ENCODE measurements at places on chromosomes 7 and 10.

DNA sequence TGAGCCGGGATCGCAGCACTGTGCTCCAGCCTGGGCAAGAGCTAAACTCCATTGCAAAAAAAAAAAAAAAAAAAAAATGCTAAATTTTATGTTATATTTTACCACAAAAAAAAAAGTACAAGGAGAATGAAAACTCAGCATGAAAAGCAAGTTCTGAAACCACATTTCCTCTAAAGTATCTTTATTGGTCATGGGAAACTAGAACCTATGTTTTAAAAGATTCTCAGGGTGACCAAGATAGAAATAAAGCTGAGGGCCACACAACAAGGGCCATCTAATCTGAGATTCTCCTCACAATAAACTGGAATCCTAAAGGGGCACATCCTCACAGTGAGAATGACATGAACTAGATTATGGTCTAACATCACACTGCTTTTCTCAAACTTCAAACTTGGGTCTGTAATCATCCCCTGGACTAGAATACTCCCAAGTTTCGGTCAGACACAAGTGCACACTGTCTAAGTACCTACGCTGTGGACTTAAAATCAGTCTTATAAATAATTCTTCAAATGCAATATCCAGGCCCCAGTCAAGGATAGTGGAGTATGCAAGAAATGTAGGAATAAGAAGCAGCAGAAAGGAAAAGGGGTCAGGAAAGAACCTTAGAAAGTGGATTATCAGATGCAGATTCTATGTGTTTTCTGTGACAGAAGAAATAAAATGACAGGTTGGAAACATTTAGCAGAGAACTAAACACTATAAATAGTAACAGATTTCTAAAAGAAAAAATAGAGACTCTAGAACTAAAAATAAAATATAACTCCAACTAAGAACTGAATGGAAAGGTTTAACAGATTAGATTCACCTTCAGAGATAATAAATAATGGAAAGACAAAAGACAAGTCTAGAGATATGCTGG lies 49.9 kb downstream of the COA1 start:
- DNase-seq, result no peak

DNA sequence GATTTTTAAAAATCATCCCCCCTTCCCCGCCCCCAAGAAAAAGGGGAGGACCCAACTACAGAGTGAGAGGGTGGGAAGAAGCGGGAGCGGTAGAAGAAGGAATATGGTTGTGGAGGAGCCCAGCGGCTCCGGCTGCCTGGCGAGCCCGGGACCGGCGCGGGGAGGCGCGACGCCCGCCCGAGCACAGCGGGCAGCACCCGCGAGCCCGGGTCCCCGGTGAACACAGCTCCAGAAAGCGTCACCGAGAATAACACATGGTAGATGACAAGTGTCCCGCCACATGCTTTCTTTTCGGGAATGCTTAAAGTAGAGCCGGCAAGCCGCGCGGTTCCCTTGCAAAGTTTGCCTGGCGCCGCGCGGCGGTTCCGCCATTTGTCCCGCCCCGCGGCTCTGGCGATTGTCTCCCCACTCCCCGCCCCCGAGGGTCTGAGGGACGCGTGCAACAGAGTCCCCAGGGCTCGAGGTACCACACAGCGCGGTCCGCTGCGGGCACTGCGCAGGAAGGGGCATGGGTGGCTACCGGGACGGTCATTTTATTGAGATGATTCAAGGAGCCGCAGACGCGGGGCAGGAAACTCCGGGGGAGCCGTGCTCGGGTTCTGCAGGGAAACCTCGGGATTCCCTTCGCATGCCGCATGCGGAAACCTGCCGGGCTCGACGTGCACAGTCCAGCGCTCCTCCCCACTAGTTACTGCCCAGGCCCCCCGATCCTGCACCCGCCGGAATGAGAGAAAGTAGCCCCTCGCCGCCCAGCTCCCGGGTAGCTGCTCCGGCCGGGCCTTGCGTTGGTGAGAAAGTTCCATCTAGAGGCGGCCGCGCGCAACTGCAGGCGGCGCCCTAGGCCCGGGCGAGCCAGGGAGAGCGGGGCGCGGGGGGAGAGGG lies 781 bp upstream of the GRM8 start:
- DNase-seq, result no peak

DNA sequence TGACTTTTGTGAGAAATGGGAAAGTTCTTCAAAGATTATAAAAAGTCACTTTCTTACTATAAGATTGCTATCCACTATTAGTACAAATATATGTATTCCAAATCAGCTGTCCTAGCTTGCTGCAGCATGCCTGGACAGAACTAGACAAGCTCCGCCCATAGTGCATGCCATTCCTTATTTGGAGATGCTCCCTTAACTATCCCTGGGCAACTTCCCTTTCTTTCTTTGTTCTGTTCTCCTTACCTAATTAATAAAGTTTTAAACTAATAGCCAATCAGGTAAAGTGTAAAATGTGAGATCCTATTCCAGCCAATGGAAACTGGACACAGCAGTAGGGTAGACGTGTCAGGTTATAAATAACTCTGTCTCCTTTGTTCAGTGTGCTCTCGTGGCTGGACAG lies 281.9 kb downstream of the CAMK1D start:
- DNase-seq, result no peak

DNA sequence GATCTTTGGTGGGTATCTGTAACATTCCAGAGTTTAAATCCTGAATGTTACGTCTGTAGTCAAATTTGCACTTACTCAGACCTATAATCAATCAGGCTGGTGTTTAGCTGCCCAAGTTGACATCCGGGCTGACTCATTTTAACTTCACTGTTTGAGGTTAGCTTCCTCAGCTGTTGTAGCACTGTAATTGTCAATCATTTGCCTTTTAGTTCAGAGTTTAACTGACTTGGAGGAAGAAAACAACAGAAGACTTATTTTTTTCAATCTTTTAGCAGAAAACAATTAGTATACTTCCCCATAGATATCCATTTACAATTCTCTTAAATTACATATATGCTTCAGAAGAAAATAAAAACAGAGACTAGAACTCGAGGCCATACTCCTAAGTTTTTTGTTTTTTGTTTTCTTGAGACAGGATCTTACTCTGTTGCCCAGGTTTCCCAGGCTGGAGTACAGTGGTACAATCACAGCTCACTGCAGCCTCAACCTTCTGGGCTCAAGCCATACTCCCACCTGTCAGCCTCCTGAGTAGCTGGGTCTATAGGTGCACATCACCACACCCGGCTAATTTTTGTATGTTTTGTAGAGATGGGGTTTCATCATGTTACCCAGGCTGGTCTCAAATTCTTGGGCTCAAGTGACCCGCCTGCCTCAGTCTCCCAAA lies 38.5 kb upstream of the LRRC17 start:
- DNase-seq, result no peak

DNA sequence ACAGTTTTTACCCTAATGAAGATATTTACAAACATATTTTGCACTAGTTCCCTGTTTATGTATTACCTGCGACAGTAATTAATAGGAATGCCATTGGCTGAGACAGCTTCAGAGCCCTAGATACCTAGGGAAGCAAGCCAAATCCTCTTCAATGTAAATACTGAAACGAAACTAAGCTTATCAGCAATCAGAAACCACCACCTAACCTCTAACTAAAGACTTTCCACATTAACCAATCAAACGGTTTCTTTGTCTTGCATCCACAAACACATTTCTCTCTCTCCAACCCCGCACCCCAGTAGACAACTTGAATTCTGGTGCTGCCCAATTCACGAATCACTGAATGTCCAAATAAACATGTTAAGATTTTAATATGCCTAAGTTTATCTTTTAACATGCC lies 474.4 kb upstream of the C7orf33 start:
- DNase-seq, result no peak

DNA sequence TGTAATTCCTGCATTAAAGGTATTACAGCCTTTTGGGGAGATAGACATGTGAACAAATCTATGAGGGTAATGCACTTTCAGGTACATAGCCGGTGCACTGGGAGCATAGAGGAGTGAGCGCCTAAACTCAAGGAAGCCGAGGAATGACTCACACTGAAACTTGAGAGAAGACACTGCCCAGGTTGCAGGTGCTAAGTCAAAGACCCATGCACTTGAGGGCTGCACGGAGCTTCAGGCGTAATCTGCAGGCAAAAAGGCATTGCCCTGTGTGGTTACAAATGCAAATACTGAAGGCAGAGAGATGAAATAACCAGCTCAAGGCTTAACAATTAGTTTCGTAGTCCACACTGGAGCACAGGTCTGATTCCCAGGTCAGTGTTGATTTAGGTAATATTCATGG lies 51.0 kb upstream of the OSBPL3 start:
- DNase-seq, result no peak

- no peak for DNase-seq
Measured at GRCh38 chr7:89308535-89308934, 513.0 kb upstream of the TEX47 start.

GRCh38 chr7:105336009-105336408 lies 52.7 kb downstream of the SRPK2 start:
- DNase-seq, result no peak

DNA sequence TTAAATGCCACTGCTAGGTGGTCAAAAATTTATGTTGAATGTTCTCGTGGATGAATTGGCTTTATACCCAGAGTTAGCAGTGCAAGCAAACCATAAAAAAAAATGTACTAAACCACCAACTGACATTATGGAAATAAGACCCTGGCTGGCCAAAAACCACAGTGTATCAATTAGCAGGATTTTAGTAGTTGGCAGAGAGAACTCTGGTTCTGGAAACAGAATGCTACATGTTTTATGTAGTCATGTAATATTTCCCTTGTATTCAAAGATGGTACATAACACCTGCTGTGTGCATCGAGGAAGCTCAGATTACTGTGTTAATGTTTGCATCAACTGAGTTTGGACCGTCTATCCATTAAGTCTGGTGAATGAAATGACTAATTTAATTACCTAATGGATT lies 618.5 kb downstream of the CCSER2 start:
- DNase-seq, result no peak

- DNase-seq, result no peak
Measured at GRCh38 chr7:135745703-135746312, 2.8 kb downstream of the FAM180A start.

DNA sequence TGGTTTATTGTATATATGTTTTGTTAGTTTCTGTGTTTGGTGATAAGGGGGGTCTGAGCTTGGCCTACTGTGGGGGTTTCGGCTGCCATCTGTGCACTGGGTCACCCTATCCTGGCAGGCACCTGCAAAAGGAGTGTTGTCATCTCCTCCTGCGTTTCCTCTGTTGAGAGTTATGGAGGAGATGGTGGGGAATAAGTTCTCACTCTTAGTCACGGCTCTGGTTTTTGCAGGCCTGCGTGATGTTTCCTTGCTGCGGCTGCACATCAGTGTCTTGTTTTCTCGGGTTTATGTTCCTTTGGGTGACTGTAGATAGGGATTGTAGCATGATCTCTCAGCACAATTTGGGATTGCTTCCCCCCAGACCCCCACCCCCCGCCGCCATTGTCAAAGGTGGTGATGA lies 36.8 kb downstream of the CCM2 start:
- DNase-seq, result no peak

DNA sequence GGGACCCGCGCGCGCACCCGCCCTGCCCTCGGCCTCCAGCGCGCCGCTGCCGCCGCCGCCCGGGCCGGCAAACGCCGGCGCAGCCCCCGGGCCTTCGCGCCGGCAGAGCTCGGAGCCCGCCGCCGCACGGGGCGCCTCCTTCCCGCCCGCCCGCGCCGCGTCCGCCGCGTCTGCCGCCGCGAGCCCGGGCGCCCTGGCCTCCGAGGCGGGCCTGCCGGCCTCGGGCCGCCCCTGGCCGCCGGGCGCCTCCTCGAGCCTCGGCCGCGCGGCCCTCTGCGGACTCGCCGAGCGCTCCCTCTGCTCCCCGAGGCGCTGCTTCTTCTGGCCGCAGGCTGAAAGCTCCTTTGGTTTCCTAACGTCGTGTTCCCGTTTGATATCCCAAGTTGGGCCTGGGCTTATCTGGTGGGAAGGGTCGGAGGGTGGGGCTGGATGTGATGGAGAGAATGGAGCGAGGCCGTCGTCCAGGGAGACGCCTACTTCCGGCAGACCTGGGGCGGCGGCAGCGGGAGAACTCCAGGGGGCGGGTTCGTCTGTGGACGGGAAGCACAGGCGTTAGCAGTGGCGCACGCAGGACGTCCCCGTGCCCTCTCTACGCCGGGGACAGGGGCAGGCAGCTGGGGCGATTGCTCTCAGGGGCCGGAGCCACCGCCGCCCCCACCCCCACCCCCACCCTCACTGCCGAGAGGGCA lies 221.0 kb downstream of the PHTF2 start:
- no peak for DNase-seq

GRCh38 chr10:17046989-17047388 lies 82.6 kb downstream of the CUBN start:
- DNase-seq, result no peak
